ENCODE measurements at places on chromosomes 2 and 18.

DNA sequence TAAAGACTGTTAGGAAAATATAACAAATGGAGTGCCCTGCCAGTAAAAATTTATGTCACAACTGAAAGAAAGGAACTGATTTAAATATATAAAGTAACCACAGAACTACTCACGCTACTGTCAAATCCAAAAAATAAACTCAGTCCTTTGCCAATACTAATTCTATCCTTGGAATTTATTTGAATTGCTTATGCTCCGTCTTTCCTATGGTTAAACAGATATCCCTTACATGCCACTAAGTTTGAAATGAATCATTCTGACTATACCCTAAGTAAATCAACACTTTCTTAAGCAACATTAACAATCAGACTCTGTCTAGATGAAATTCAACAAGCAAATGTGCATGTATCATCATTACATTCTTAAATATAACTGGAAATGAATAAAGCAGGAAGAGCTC lies 9.8 kb downstream of the HNRNPLL start:
- DNase-seq: no peak

GRCh38 chr2:165874445-165875039 lies 79.0 kb downstream of the TTC21B start:
- DNase-seq: no peak

- DNase-seq: no peak
These were observed 469.0 kb downstream of the SLC4A3 start for GRCh38 chr2:220096406-220096805.

DNA sequence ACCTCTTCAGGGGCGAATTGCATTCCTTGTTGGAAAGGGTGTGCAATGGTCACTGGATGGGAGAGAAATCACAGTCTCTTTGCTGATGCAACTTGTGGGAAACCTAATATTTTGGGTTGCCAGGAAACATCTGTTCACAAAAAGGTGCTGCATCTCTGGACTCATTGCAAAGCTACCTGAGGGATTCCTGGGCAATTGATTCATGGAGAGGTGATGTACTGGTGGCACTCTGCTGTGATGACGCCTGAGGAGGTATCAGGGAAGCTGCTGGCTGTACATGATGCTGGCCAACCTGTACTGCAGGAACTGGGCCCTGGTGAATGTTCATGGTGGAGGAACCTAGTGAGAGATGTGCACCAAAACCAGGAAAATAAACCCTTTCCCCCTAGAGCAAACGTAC lies 516.0 kb upstream of the SPHKAP start:
- no peak for DNase-seq

- no peak for DNase-seq
These were observed 12.6 kb upstream of the CXCR4 start for GRCh38 chr2:136130511-136130910.

- no peak for DNase-seq
These were observed 179.3 kb downstream of the GLI2 start for GRCh38 chr2:120914839-120915521.

GRCh38 chr2:118242216-118242615 lies 153.9 kb downstream of the INSIG2 start:
- DNase-seq: no peak

GRCh38 chr2:237886685-237887481 lies 27.5 kb downstream of the RAMP1 start:
- no peak for DNase-seq

DNA sequence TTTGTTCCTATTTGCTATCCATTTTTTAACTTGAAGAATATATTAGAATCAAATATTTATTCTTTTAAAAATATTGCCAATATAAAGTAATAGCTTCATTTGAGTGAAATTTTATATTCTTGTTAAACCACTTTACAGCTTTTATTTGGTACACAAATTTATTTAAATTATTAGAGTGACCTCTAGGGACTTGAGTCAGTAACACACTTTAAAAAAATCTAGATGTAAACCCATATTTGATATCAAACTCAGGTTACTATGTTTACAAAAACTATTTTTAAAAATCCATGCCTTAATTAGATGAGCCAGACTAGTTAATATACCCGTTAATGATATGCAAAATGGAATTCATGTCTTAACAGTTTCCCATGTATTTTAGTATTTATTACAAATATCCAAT lies 134.6 kb downstream of the MAP4K4 start:
- no peak for DNase-seq

GRCh38 chr2:236608188-236608525 lies 38.5 kb downstream of the ACKR3 start:
- DNase-seq: no peak
